ENCODE measurements at places on chromosomes 16 and 17.

- no peak for DNase-seq
Observed at GRCh38 chr17:34204402-34204801, 50.7 kb upstream of the CCL2 start.

- no peak for DNase-seq
Observed at GRCh38 chr16:27745348-27745747, 195.4 kb downstream of the KATNIP start.

DNA sequence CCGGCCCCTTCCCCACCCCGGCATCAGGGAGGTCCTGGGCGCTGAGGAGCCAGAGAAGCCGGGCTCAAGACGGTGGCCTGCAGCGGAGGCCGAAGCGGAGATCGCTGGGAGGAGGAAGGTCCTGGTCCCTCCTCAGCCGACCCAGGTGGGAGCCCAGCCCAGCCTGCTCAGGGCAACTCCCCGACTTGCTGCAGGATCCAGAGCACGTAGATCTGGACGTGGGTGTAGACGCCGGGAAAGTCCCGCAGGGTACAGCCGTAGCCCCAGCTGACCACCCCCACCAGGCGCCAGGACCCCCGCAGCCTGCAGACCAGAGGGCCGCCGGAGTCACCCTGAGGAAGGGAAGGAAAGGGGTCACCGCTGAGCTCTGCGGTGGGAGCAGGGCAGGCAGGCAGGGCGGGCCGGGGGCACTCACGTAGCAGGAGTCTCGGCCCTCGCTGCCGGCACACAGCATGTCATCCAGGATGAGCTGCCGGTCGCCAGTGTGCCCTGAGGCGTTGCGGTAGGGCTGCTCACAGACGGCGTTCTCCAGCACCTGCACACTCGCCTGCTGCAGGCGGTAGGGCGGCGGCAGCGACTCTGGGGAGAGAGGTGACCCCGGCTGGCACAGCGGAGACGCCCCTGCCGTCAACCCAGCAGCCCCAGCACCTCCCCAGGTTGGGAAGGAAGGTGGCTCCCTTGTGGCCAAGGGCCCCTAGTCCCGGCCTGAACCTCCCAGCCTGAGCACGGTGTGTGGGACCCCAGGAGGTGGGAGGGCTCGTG is 5.4 kb downstream of the TPSD1 start:
- DNase-seq, result no peak

DNA sequence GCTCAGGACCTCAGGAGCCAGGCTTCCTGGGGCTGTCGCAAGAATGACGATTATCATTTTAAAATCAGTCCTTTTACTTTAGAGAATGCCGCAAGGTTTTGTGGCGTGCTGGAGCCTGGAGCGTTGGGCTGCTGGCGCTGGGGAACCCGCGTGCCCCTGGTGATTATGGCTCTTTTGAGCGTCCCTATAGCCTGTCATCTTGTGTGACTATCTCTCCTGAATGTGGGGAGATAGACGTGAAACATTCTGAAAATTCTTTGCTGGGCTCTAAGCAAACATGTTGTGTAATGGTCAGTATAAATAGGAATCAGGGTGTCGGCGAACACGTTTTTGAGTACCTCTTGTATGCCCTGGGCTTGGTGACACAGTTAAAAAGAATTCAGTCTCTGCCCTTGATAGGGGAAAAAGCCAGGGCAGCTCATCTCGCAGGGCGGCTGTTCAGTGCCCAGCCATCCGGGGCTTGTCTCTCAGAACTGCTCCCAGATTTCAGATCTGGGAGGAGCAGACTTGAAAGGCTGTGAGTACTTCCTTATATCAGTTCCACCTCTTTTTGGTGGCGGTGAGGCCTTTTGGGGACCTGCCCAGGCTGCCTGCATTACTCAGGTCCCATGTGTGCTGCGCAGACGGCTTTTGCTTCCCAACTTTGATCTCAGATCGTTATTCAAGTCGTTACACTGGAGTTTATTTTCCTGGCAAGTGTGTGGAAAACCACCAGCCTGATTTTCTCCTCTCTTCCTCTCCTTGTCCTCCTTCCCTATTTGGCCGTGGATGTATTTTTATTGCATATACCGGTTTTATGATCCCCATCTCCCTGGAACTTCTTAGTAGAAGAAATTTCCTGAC is 973 bp downstream of the SLC7A6 start:
- DNase-seq, result peak; percentile 44

DNA sequence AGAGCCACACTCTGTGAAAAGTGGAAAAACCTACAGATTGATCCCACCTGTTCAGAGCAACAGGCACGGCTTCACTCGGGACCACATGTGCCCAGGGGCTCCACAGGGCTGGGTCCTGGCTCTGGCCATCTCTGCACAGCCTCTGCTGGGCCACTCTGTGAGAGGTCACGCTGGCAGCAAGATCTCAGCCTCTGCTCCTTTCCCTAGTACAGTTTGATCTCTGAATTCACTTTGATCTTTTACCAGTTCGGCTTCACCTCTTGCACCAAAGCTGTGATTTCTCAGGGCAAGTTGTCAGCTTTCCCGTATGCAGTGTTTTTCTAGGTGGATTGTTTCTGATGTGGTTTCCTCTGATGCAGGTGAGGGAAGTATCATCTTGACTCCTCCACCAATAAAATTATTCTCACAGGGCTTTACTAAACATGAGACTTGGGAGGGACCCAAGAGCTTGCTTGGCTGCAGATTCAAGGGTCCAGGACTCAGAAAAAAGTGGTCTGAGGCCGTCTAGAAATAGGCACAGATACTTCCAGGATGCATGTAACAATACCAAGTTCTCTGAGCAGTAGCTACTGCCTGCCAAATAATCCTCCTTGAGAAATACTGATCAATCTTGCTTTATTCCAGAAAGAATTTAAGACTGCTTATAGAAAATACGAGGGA is 24.0 kb upstream of the ALDH3A1 start:
- DNase-seq, result no peak

DNA sequence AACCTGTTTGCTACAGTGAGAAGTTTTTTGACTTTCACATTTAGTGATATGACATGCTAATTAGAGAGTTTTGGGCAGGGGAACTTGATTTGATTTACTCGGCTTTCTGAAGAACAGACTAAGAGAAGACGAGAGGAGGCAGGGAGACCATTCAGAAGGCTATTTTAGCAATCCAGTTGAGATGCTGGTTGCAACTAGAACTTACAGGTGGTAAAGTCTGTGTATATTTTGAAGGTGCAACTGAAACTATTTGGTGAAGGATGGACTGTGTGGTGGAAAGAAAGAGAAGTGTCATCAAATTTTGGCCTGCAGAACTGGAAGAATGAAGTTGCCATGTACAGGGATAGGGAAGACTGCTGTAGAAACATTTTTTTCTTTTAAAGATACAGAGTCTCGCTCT is 42.2 kb upstream of the KPNB1 start:
- DNase-seq, result no peak

GRCh38 chr16:87324411-87325275 is 7.5 kb upstream of the C16orf95 start:
- no peak for DNase-seq

DNA sequence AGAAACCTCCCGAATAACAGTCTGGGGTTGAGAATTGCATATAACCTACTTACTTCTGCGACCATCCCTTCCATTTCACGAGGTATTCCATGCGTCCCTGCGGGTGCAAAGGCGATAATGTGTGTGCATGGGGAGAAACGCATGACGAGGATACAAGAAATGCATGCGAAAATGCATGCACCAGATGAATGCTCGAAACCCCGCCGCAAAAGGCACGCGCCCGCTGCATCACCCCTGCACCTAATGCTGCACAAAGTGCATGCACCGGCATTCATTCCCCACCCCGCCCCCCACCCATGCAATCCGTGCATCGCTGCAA is 474 bp downstream of the CBX8 start:
- DNase-seq, result no peak

GRCh38 chr16:81403601-81404391 is 40.8 kb upstream of the CMIP start:
- no peak for DNase-seq

GRCh38 chr16:11370084-11370931 is 25.0 kb downstream of the RMI2 start:
- peak; percentile 96 for DNase-seq

DNA sequence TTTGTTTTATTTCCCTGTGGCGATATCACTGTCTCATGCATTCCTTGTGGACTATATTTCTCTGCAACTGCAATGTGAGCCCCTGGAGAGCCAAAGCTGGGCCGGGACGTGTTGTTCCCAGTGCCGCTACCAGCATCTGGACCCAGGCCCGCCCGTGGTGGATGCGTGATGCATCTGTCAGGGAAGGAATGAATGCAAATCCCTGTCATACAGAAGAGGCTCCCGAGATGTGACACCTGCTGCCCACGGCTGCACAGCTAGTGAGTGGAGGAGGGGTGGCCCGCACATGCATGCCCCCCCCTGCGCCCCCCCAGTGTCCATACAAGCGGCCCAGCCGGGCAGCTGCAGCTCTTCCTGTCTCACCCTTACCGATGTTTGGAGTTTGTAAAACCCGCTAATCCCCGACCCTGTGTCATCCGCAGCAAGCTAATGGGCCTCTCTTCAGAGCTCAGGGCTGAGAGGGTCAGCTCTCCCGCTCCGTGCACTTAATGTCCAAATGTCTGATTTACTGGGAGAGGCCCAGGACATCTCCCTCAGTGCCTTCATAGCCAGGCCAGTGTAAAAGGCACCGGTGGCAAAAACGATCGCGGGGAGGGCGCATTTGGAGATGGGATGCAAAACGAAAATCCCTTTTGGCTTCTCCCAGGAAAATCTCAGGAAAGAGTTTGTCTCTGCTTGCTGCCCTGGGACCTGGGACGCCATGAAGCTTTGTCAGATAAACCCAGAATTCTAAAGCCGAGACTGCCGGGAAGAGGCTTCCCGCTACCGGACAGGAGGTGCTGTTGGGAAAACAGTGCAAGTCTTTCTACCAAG is 91.8 kb downstream of the FOXL1 start:
- DNase-seq, result no peak

DNA sequence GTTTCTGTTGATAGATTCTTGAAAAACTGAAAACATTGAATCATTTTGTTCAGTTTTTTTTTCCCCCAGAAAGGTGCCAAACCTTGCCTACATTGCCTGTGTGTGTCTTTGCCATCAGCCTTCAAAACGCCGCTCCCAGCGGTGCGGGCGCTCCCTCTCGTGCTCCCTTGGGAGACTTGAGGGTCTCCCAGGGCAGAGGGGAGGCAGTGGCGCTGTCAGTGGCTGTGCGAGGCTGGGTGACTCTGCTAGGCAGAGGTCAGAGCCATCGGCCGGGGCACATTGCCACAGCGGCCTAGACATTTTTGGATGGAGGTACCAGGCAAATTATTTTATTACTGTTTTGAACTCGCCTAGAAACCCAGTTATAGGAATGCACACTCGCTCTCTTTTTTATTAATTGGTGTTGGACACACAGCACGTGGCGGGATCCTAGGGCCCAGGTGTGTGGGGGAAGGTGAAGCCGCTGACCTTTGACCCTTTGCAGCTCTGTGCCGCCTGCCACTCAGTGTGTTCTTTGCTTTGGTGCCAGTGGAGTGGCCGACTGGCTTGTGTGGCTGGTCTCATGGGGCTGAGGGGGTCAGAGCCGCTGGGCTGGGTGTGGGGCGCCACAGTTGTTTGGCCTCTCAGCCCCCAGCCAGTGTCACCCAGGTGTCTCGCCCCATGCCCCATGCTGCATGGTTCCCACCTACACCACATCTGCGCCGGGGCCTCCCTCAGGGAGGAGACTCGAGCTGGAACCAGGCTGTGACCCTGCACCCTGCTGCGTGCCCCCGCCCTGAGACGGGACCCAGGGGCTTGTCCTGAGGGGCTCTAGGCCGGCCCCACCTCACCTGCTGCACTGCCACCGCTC is 115.7 kb downstream of the BANP start:
- DNase-seq, result no peak

DNA sequence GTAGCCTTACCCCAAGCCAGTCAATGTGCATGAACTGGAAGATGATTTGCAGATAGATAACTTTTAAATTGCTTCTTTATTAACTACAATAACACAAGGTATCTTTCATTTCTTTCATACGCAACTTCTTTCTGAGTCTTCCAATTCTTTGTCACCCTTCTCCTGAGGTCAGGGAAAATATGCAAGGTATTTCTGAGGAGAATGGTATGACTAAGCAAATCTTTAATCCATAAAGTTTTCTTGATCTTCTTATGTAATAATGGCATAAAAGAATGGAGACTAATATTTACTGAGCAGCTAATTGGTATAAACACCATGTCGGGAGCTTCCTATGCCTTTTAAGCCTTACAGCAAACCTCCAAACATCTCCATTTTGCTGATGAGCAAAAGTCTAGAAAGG is 438.9 kb downstream of the KCNJ2 start:
- DNase-seq, result no peak

GRCh38 chr16:50694206-50694605 is 800 bp downstream of the NOD2 start:
- DNase-seq, result no peak

DNA sequence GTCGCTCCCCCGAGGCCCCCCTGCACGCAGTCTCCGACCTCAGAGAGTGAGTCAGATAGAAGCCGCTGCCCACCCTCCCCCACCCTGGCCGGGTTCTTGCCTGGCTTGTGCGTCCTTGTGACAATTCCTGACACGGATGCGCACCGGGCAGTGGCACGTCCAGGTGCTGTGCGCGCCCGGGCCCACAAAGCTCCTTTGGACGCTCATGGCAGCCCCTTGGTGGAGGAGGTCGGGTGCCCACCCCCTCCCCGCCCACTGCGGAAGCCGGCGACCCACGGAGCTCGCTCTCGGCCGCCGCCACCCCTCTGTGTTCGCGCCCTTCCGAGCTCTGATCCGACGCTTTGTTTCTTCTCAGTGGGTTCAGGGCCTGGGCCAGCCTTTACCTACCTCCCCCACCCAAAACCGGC is 662 bp upstream of the TUBB3 start:
- DNase-seq, result peak; percentile 43

Data from epithelial cell of proximal tubule (primary cell).